Thoracic aorta endothelial cell (primary cell): ENCODE measurements at places on chromosomes 11 and 22. TPM values are rescaled to one million over a fixed set of nuclear protein-coding genes. Genes with fewer than 3 reads are reported as not detected.

The PARVA gene
- total RNA-seq = 48.8 and 58.1 TPM in 2 replicates

The B4GALNT4 gene
- 0.86 and 1.1 TPM in 2 replicates for total RNA-seq

The NLRP14 gene
- total RNA-seq = 0.07 and 0.53 TPM in 2 replicates

The TMEM41B gene
- total RNA-seq = 42.2 and 50.9 TPM in 2 replicates

The MPZL2 gene
- 112 and 218 TPM in 2 replicates for total RNA-seq

The OR52I2 gene
- not detected in 2 replicates for total RNA-seq

The DRICH1 gene
- total RNA-seq = not detected in 2 replicates

The IGSF22 gene
- not detected in 2 replicates for total RNA-seq

The DERL3 gene
- 0.66 and 0.93 TPM in 2 replicates for total RNA-seq

The PLET1 gene
- total RNA-seq = not detected in 2 replicates
